ENCODE measurements at places on chromosomes 11 and 22. TPM values are rescaled to one million over a fixed set of nuclear protein-coding genes. Genes with fewer than 3 reads are reported as not detected.

FAM111B gene
- total RNA-seq, result 148 TPM

GRCh38 chr11:130263351-130263750, 51.4 kb downstream of the ZBTB44 start:
- DNase-seq, result no peak

OR52E6 gene
- not detected for total RNA-seq

KRTAP5-8 gene
- 0.49 TPM for total RNA-seq

- no peak for DNase-seq
These were observed 10.0 kb upstream of the TMEM191C start for GRCh38 chr22:21457023-21457787.

GRCh38 chr11:100515087-100515486, 172.0 kb upstream of the ARHGAP42 start:
- no peak for DNase-seq

DNA sequence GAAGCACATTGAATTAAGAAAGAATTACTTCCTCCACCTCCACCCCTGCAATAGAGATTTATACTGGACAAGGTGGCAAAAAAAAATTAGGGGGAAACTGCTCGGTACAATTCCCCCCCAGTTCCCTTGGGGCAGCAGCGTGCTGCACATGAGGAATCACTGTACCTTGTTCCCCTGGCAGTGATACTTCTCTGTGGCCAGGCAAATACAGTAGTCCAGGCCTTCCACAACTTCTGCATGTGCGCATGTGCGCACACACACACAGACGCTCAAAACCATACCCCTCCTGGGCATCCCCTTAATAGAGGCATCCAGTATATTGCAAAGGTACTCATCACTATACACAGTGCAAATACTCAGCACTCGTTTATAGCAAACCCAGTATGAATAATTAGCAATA, 68.9 kb downstream of the ARFGAP2 start:
- no peak for DNase-seq

- DNase-seq, result no peak
These were observed 14.1 kb downstream of the AASDHPPT start for GRCh38 chr11:106091480-106092123.

OR8A1 gene
- total RNA-seq, result not detected

OR5B21 gene
- 0.74 TPM for total RNA-seq

- no peak for DNase-seq
These were observed 116.4 kb downstream of the CASP12 start for GRCh38 chr11:104781719-104782376.

GRCh38 chr11:27209562-27210005, 153.4 kb downstream of the CCDC34 start:
- DNase-seq, result no peak

RAB3IL1 gene
- 0.29 TPM for total RNA-seq

- no peak for DNase-seq
These were observed 53.4 kb upstream of the SCUBE2 start for GRCh38 chr11:9144828-9145227.

MUC2 gene
- not detected for total RNA-seq

DGCR2 gene
- 50.4 TPM for total RNA-seq

TBX10 gene
- not detected for total RNA-seq

CCDC34 gene
- 4.1 TPM for total RNA-seq

LMO2 gene
- total RNA-seq, result 6.2 TPM

TSGA10IP gene
- total RNA-seq, result not detected

DNA sequence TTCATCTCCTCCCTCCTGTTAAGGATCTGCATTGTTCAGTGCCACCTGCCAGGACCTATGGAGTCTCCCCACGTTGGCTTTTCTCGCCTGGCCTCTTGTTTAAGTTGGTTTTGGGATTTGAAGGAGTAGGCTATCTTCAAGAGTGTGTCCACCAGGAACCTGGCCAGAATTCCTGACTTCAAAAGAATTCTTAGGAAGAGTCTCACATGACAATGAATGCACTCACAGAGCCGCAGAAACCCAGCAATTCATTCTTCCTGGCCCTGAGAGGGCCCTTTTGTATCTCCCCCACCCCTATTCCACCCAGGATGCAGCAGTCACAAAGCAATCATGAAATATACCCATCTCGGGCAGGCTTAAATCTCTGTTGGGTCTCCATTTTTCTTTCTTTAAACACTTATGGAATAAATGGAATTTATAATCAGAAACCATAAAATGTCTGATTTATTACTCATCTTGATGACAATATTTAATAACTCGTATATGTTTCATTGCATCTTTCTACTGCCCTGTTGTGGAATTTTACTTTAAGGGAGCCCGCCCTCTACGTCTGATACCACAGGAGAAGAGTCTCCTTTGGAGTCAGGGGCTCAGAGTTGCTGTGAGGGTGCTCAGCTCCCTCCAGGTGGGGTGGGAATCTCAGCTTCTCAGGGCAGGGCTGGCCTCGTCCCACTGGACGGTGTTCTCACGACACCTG, 507.0 kb downstream of the NTM start:
- DNase-seq, result no peak

DNA sequence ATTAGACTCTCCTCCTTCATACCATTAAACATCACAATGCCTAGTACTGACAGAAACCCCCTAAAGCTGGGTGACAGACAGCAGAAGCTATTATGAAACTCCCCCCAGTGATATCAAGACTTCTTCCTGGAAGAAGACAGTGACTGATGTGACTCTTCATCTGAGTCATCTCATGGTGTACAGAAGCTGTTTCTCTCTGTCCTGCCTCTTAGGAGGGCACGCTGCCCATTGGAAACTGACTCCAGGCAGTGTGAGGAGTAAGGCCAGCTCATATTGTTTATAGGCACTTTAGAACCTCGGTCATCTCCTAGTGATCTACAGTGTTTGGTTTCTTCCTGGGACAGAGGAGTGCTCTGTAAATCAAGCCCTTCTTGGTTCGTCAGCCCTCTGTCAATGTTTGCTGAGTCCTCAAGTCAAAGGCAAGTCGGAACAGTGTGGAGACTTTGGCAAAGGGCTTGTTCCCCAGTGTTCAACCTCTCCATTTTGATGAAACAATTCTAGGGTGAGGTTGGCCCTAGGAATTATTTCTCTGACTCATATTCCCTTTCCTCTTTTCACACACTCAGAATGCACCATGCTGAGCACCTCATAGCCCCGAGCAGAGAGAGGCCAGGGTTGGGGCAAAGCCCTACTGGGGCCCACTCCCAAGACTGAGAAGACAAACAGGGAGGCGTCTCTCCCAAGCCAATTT, 172.5 kb upstream of the TMEM45B start:
- no peak for DNase-seq

All from B cell (primary cell).